ENCODE measurements at places on chromosomes 1 and 21. TPM values are rescaled to one million over a fixed set of nuclear protein-coding genes. Genes with fewer than 3 reads are reported as not detected.
A peak's percentile ranks its signal among the peaks of the same experiment; 100 is the strongest.

- DNase-seq = no peak
Observed at GRCh38 chr1:209625791-209626285, 26.4 kb downstream of the LAMB3 start.

APOBEC4 gene
- not detected for total RNA-seq

DNA sequence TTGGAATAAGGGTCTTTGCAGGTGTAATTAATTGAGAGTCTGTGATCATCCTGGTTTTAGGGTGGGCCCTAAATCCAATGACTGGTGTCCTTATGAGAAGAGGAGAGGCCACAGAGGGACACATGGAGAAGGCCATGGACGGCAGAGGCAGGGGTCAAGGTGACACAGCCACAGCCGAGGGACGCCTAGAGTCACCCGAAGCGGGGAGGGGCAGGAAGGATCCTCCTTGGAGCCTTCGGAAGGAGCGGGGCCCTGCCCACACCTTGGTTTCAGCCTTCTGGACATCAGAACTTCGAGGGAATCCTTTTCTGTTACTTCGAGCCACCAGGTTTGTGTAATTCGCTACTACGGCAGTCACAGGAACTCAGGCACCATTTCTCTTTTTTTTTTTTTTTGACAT lies 31.1 kb downstream of the RRP1 start:
- peak; percentile 52 for DNase-seq

DNA sequence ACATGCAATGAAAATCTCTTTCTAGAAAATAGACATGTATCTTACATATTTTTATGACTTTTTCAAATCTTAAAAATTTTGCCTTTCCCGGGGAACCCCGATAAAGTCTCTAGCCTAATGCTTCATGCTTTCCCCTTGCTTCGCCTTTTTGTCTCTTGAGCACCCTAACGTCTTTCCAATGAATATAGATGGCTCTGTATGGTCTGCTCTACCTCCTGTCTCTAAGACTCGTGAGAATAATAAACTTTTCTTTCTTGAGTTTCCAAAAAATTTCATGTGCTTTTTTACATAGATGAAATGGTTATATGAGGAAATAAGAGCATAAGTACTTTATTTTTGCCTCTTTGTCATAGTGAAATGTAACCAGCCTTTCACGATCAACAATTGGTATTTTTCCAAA lies 202.6 kb downstream of the PDE4B start:
- no peak for DNase-seq

- DNase-seq = no peak
Observed at GRCh38 chr1:237269938-237270337, 228.0 kb downstream of the RYR2 start.

- no peak for DNase-seq
Observed at GRCh38 chr1:205670611-205671430, 9.5 kb downstream of the SLC45A3 start.

TRIM58 gene
- 22.9 TPM for total RNA-seq

NBPF4 gene
- 0.18 TPM for total RNA-seq

DNA sequence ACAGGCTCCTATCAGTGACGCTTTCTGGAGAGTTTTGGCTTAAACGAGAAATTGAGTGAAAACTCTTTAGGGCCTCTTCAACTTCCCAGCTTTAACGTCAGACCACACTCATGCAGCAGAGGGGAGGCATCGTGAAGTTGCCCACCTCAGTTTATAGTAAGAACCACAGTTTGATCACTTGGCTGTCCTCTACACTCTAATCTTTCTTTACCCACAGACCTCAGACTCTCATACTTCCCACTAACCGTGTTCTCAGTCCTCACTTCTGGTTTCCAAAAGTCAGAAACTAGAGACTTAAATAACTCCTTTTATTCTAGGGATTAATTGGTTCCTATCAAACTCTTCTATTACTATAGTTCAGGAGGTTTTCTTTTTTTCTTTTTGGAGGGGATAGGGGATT lies 302.2 kb downstream of the NTNG1 start:
- DNase-seq = no peak

CFHR3 gene
- 0.94 TPM for total RNA-seq

GRCh38 chr1:42336978-42337377 lies 1.9 kb upstream of the FOXJ3 start:
- no peak for DNase-seq

DNA sequence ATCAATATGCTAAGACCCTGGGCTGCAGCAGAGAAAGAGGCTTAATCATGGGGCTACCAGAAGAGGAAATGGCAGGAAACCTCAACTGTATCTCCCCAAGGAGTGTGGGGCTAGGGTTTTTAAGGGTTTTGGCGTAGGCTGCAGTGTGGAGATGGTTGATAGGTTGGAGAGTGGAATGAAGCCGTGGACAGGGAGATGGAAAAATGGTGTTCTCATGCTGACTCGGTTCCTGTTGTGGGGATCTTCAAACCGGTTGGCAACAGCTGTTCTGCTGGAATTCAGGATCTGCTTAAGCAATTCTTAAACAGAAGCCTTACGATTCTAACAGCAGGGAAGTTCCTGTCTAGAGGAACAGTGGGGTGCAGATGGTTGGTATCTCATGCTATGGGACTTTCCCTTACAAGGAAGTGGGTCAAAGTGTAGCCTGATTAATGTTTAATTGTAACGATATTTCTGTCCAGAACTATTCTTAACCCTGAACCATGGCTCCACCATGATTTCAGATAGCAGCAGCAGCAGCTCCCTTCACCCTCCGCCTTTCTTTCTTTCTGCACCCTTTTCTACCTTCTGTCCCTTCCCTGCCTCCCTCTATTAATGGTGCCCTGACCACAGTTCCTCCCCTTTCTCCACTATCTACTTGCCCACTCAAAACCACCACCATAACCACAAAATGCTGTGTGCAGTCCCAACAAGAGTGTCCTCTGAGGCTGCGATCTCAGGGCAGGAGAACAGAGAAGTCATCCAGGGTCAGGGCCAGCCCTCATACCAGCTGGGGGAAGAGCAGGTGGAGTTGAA lies 30.8 kb downstream of the RSPH1 start:
- peak; percentile 14 for DNase-seq

GRCh38 chr1:41533731-41534080 lies 49.2 kb upstream of the EDN2 start:
- DNase-seq = no peak

FAM110D gene
- total RNA-seq = 11.8 TPM

GRCh38 chr1:211091867-211092266 lies 42.1 kb downstream of the KCNH1 start:
- no peak for DNase-seq

DNA sequence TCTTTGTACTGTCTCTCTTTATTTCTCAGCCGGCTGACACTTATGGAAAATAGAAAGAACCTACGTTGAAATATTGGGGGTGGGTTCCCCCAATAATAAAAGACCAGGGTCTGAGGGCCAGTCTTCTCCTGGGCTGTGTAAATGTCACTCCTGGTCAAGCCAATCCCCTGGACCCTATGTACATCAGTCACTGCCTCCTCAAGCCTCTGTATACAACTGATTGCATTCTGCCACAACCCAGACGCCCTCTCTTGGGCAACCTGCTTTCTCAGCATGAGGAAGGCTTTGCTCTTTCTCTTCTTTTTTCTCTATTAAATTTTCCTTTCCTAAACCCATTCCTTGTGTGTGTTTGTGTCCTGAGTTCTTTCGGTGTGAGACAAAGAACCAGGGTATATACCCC lies 84.1 kb upstream of the SERBP1 start:
- no peak for DNase-seq

GRCh38 chr1:175208773-175209492 lies 16.4 kb upstream of the KIAA0040 start:
- DNase-seq = no peak

- no peak for DNase-seq
Observed at GRCh38 chr1:179126338-179127060, 44.6 kb downstream of the TOR3A start.

GRCh38 chr1:207833381-207833780 lies 77.5 kb downstream of the CD34 start:
- peak; percentile 18 for DNase-seq

DNA sequence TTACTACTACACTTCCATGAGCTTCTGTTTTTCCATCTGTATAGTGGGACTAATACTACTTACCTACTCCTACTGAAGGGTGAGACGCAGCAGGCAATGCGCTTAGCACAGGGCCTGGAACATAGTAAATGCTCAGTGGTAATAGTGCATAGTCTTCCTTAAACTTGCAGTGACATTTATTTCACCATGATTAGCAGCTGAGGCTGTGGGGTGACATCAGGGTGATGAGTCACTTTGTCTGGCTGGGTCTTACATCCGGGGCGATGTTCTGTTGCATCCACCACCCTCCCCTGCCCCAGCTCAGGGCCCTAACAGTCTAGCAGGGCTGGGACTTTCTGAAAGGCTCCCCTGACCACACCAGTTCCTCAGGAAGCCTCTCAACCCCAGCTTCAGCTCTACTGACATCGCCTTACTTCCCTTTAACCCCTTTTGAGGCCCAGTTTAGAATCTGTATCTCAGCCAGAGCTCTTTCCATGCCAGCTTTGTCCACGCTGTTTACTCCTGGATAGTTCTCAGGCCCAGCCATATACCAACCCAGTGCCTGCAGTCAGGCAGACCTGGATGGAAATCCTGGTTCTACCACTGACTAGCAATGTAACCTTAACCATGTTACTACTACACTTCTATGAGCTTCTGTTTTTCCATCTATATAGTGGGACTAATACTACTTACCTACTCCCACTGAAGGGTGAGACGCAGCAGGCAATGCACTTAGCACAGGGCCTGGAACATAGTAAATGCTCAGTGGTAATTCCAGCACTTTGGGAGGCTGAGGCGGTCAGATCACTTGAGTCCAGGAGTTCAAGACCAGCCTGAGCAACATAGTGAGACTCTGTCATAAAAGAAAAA lies 66.3 kb downstream of the CD58 start:
- DNase-seq = no peak

DNA sequence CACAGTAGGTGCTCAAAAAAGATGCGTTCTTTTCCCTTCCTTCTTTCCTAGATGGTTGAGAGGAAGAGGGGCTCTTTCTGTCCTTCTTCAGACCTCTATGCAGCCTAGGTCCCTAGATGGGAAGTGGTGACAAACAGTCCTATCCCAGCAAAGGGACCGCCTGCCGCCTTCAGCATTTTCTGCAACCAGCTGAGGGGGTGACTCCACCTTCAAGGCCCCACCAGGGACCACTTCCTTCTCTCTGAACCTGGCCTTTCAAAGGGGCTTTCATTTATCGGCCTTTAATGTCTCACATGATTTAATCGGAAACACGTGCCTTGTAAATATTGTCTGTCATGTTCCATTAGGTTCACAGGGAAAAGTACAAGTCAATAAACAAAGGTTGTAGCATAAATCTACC lies 32.6 kb downstream of the GLIS1 start:
- DNase-seq = no peak

VSIG8 gene
- total RNA-seq = not detected

GRCh38 chr21:46284733-46285132 lies 678 bp downstream of the MCM3AP start:
- no peak for DNase-seq

FCRLA gene
- 0.49 TPM for total RNA-seq

GRCh38 chr1:232457595-232457994 lies 172.3 kb downstream of the SIPA1L2 start:
- no peak for DNase-seq

HPDL gene
- total RNA-seq = 2.3 TPM

GRCh38 chr21:26495283-26495849 lies 77.7 kb downstream of the CYYR1 start:
- no peak for DNase-seq

DNA sequence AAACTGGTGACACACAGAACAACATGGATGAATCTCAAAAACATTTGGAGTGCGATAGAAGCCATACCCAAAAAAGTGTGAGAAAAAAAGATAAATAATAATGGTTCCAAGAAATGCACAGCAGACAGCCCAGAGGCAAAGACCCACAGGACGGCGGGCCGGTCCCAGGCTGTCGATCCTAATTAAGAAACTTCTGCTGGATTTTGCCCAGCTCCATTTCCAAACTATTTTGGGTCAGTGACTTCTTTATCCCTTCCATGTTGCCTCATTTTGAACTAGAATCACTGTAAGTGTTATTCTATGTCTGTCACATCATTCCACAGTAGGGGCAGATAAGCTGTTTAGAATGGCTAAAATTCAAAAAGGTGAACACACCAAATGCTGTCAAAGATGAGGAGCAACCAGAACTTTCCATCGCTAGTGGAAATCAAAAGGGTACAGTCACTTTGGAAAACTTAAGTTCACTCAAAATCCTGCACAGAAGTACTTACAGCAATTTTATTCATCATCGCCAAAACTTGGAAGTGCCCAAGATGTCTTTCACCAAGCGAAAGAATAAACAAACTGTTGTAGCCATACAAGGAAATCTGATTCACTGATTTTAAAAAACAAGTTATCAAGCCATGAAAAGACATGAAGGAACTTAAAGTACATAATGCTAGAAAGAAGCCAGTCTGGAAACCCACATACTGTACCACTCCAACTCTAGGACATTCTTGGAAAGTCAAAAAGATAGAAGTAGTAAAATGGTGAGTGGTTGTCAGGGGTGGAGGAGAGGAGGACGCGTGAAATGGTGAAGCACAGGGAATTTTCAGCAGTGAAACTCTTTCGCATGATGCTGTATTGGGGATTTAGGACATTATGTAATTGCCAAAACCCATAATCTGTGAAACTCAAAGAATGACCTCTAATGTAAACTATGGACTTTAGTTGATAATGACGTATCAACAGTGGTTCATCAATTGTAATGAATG lies 7.5 kb downstream of the NBPF1 start:
- DNase-seq = no peak

DNA sequence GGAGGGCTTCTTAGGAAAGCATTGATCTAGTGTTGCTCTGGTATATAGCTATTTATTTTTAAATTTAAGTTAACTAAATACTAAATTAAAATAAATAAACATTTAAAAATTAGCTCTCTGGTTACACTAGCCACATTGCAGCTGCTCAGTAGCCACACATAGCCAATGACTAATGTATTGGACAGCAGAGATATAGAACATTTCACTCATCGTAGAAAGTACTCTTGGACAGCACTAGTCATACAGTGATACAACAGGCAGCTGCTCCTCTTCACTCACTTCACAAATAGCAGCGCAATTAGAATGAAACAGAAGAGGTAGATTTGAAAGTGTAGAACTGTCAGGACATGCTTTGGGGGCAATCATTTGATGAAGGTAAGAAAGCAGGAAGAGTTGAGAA lies 245.4 kb downstream of the PBX1 start:
- no peak for DNase-seq

TIAM1 gene
- total RNA-seq = 40.2 TPM

- DNase-seq = no peak
Observed at GRCh38 chr1:171883849-171884248, 42.6 kb downstream of the DNM3 start.

DNA sequence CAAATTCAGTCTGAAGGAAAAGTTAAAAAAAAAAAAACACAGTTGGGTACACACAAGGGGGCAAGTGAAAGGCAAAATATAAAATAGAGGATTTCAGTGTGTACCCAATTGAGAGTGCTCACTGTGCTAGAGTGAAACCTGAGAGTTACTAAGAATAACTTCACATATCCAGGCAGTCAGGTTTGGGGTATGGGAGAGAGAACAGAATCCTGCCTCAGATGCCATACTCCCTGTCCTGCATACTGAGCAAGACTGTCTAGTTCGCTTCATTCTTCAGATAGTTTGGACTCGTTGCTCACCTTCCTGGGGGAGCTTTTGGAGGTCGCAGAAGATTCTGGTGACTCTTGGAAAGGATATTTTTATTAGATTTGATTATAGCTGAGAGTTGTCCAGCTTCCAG lies 20.4 kb downstream of the CEP85 start:
- DNase-seq = no peak

- no peak for DNase-seq
Observed at GRCh38 chr21:41560661-41561158, 52.8 kb upstream of the TMPRSS2 start.
